ENCODE measurements at places on chromosomes 3 and 15. TPM values are rescaled to one million over a fixed set of nuclear protein-coding genes. Genes with fewer than 3 reads are reported as not detected.

Gene RBMS3
- 9.9 TPM for total RNA-seq

Gene TIMMDC1
- 244 TPM for total RNA-seq

Gene TMEM40
- not detected for total RNA-seq

Gene ZIC1
- not detected for total RNA-seq

Gene NEK4
- total RNA-seq = 25.9 TPM

Gene P2RY14
- total RNA-seq = not detected

Gene SLC12A8
- 4.8 TPM for total RNA-seq

Gene ETV5
- 57.1 TPM for total RNA-seq

Gene FAM3D
- not detected for total RNA-seq

Gene SYNM
- 0.82 TPM for total RNA-seq

Gene SCAMP5
- total RNA-seq = 1.8 TPM

Gene SPINT1
- total RNA-seq = 0.63 TPM

Gene UTS2B
- 0.16 TPM for total RNA-seq

DNA sequence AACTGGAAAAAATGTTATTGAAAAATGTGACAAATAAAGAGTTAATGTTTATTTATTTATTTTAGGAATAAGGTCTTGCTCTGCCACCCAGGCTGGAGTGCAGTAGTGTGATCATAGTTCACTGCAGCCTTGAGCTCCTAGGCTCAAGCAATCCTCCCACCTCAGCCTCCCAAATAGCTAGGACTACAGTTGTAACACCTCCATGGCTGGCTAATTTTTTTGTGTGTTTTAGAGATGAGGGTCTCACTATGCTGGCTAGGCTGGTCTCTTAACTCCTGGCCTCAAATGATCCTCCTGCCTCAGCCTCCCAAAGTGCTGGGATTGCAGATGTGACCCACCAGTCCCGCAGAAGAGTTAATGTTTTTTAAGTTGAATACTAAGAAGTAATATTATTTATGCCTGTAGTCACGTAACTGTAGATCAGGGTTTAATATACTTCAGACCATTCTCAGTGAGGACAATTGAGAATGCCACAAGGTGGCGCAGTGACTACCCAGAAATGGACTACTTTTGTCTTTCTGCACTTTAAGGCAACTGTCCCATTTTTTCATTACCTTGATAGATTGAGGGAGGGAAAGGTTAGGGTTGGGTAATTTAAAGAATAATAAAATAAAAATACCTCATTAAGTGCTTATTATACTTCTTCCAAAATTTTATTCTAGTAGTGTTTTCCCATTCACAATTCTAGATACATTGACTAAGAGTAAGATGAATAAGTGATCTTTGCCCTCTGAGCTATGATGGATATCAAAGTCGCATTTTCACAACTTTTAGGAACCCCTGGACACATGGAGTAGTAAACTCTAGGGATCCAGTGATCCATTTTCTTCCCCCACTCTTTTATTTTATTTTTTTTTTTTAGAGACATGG, 6.0 kb downstream of the MUC13 start:
- peak; percentile 68 for DNase-seq

DNA sequence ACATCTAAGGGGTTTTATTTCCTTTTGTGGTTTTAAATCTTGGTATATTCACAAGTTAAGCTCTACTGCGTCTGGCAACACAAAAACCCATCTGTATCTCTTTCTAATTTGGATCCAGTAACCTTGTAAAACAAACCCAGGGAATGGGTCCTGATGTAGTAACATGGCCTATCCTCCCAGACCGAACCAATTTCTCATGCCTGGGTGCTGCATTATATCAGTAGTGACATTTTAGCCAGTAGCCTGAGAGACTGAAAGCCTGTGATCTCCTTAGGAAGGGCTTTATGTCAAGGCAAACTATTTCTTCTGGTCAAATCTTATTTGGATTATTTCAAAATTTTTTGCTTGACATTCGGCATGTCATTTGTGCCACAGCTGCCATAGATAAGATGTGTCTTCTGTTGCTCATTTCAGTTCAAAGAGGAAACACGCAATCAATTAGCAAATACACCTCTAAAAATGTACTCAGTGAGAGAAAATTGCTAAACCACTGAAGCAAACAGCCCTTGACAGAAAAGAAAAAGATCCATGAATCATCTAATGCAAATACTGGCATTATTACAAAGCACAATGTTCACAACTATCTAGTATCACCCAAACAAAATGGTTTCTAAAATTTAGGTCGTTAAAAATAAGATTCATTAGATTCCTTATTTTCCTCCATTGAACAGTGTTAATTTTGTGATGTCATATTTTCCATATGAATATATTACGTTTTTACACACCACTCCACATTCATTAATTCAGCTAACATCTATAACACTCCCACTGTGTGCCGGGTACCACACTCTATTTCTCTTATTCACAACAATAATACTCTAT, 4.0 kb downstream of the NPTN start:
- DNase-seq = peak; percentile 17

- no peak for DNase-seq
These were observed 53.1 kb downstream of the PAK2 start for GRCh38 chr3:196792771-196793170.

DNA sequence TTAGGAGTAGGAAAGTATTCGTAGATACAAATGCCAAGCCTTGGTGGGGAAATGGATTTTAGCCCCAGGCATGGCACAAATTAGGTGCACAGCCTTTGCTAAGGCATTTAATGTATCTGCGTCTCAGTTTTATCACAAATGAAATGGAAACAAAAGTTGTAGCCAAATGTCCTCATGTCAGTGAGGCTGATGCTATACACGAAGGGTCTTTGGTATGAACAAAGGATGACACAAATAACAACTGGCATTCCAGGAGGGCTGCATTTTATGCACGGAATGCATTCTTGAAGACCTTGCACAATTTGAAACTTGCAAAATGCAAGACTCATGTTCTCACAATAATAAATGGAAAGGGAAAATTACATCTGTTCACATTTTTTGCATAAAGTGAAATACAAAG, 181.9 kb downstream of the SV2B start:
- no peak for DNase-seq

DNA sequence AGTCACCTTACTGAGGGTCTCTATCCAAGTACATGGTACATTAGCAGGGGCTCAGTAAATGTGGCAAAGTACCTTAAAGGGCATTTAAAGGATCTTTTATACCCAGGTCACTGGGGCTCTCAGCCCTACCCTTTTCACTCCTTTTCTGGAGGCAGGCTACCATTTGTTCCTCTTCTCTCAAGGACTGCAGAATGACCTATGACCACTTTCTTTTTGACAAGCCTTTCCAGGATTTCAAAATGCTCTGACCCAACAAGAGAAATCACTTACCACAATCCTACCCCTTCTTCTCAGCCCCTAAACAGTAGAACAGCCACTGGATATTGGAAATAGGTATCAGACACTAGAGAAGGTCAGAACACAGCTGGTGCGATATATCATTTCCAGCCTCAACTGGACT, 221.8 kb upstream of the TPRG1 start:
- no peak for DNase-seq

DNA sequence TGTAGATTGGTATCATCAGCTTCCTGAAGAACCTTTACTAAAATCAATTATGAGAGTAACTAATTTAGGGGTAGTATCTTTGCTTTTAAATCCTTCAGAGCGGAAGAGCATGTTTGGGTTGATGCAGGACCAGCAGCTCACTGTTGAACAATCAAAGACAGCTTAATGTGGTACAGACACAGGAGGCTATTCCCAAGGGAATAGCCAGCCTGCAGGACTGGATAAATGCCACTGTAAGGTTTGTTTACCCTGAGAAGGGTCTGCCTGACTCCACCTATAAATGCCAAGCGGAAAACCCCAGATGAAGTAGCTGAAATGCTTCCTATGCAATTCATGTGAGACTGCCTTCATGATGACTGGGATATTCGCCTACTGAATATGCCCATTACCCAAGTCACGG, 16.0 kb upstream of the STAC start:
- DNase-seq = no peak

GRCh38 chr3:58522759-58523425, 14.1 kb downstream of the ACOX2 start:
- no peak for DNase-seq

- DNase-seq = peak; percentile 48
These were observed 162.5 kb downstream of the TPRG1 start for GRCh38 chr3:189334064-189334920.

GRCh38 chr3:9022305-9023225, 59.3 kb upstream of the RAD18 start:
- no peak for DNase-seq

DNA sequence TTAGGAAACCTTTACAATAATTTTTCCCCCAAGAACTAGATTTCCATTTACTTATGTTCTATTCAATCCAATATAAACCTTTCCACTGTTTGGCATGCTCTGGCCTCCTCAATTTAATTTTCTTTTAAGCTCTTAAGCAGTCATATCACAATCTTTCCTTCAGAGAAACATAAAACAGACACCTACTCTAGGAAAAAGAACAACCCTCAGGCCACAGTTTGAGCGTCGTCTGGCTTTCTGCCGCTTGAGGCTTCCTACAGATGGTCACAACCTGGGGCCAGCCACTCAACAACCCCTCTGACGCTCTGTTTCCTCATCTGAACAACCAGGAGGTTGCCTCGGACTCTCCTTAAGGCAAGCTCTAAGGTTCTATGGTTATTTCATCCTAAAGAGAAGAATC, 143.3 kb downstream of the ADAMTS17 start:
- DNase-seq = no peak

DNA sequence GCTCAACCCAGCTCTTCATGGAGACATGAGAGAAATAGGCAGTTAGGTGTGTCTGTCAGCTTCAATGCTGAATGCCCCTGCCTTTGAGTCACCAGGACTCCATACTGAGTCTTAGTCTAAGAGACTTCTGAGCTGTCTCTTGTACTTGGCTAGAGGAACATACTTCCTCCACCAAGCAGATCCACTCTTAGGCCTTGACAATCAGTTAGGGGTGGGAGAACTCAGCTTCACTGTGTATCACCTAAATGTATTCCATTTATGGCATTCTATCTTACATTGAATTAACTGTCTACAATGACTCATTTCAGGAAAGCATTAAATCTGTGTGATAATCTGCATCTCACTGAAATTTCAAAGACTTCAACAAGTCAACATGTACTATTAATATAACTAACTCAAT, 66.0 kb downstream of the STAC start:
- peak; percentile 43 for DNase-seq

DNA sequence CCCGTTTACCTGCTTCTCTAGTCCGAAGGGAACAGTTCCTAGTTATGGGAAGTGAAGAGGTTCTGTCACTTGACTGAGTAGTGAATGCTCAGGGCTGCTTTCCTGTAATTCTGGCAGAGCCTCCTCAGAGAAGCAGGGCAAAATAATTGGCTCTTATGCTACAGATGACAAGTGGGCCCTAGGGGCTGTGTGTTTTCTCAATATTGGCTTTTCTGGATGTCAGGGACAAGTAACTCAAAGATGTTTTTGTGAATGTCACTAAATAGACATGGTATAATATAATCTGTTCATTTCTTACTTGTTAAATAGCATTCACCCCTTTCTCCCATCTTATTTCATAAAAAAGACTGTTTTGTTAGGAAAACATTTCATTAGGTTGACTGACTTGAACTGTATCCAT, 40.1 kb downstream of the SGO1 start:
- no peak for DNase-seq

- no peak for DNase-seq
These were observed 1.9 kb downstream of the ARHGAP31 start for GRCh38 chr3:119295816-119296726.

- peak; percentile 85 for DNase-seq
These were observed 2.6 kb downstream of the CCDC9B start for GRCh38 chr15:40338041-40338657.

- peak; percentile 36 for DNase-seq
These were observed 51.5 kb downstream of the RPN1 start for GRCh38 chr3:128598884-128599664.

- no peak for DNase-seq
These were observed 74.2 kb downstream of the WDR76 start for GRCh38 chr15:43900996-43901395.

DNA sequence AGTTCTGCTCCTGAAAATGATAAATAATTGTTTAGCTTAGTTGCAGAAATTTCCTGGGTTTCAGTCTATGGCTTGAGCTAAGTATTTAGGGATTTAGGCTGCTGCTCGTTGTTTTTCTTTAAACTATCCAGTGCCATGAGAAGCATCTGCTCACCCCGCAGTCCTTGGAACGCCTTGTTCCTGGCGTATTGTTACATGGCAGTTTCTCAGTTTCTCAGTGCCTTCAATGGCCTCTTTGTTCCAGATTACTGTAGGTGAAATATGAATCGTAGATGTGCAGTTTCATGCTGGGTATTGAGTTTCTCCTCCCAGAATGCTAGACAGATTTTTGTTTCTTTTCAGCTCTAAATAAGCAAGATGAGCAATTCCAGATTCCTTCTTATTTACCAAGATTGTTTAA, 269.5 kb upstream of the GBE1 start:
- no peak for DNase-seq

DNA sequence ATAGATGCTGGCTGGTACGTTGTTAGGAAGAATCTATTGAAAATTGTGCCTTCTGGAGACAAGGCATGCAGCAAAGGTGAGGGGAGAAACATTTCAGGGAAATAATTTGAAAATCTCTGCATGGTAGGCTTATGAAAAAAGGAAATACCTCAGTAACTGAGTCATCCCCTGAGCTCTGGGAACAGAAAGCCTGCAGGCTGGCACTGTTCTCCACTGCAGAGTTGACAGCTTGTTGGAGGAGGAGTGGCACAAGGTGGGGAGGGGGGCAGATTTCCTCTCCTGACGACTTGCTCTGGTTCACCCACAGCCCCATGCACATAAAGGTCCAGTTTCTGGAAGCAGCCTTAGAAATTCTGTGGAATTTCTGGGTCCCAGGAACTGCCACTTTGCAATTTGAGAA, 179.4 kb downstream of the ABHD5 start:
- DNase-seq = peak; percentile 96

DNA sequence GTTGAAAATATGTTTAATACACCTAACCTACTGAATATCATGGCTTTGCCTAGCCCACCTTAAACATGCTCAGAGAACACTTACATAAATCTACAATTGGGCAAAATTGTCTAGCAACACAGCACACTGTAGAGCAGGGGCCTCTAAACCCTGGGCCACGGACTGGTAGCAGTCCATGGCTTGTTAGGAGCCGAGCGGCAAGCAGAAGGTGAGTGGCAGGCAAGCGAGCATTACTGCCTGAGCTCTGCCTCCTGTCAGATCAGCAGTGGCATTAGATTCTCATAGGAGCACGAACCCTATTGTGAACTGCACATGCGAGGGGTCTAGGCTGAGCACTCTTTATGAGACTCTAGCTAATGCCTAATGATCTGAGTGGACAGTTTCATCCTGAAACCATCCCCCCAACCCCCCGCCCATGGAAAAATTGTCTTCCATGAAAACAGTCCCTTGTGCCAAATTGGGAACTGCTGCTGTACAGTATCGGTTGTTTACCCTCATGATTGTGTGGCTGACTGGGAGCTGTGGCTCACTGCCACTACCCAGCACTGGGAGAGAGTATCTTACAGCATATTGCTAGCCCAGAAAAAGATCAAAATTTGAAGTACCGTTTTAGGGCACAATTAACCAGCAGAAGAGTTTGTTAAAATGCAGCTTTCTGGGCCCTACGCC, 26.1 kb downstream of the CMSS1 start:
- DNase-seq = no peak

DNA sequence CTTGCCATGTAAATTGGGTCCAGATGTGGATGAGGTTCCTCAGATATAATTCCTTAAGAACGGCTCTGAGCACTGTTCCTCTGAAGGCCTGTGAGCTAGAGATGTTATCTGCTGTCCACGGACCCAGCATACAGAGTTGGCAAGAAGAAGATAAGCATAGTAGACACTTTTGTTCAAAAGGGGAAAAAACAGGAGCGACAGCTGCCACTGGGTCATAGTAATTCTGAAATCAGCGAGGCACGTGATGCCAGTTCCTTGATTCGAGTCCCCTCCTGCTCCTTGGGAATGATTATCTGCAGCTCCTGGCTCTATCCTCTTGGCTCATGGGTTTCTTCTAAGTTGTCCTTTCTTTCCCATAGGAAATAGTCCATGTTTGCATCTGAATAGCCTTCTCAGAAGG, 2.5 kb upstream of the RAB7A start:
- no peak for DNase-seq
